ENCODE measurements at places on chromosomes 12 and 14. TPM values are rescaled to one million over a fixed set of nuclear protein-coding genes. Genes with fewer than 3 reads are reported as not detected.

GRCh38 chr12:18703911-18704310 is 33.9 kb downstream of the PLCZ1 start:
- no peaks in the 10 kb centered on the region for H3K27me3 ChIP-seq
- DNase-seq, result no peak

DNA sequence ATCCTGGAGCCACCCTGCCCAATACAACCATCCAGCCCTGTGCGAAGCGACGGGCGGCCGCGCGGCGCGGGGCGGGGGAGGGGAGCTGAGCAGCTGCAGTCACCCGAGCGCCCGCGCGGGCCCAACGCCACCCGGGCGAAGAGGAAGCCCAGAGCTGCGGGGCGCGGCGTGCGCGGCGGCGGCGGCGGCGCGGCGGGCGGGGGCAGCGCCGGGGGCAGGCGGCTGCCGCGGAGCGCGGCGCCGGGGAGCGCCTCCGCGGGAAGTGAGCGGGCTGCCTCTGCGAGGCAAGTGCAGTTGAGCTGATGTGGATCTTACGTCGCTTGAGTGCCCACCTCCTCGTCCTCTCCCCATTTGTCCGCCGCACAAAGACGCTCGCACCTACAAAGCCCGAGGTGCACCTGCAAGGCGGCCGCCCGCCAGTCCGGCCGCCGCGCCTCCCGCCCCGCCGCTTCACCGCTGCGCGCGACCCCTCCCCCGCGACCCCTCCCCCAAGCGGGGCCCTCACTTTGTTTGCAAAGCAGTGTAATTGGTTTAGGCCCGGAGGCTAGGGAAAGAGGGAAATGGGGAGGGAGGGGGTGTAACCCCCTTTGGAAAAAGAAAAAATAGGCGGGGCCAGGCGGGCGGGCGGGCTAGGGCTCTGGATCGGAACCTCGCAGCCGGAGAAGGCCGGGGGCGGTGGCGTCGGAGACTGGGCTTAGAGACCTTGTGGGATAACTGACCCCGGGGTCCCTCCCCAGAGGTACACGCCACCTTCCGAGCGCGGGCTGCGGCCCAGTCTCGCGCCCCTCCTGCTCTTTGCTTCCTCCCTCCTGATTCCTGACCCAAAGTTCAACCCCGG is at the start of the genes FOXA1 and TTC6:
Gene FOXA1 (minus strand): TSS at position 279 of the 838 bp plus-strand sequence. CDS start 277 bp downstream, at position 2.
Gene TTC6 (plus strand): TSS at position 659 of the 838 bp plus-strand sequence. CDS start 26,436 bp downstream, outside the sequence.
- H3K4me3 ChIP-seq, result peak within 1 kb of the TSS; percentile 54
- peaks cover 89% of the 10 kb centered on the region for H3K27me3 ChIP-seq
- H3K4me1 ChIP-seq, result peaks cover 20% of the 10 kb centered on the region
- H3K27ac ChIP-seq, result peak within 1 kb of the TSS; percentile 87
- H3K36me3 ChIP-seq, result no peaks in the 10 kb centered on the region

- H3K27me3 ChIP-seq, result no peaks in the 10 kb centered on the region
- peak overlapping the region; percentile 80 for H3K27ac ChIP-seq
- H3K4me1 ChIP-seq, result peaks cover 17% of the 10 kb centered on the region
- no peaks in the 10 kb centered on the region for H3K36me3 ChIP-seq
Measured at GRCh38 chr12:6430124-6430989, 14.4 kb upstream of the CD27 start.

- H3K27me3 ChIP-seq, result no peaks in the 10 kb centered on the region
- H3K4me3 ChIP-seq, result no peak overlapping the region
- H3K27ac ChIP-seq, result no peak overlapping the region
- H3K36me3 ChIP-seq, result no peaks in the 10 kb centered on the region
- DNase-seq, result no peak
- H3K4me1 ChIP-seq, result peaks cover 14% of the 10 kb centered on the region
Measured at GRCh38 chr12:26046906-26047305, 77.9 kb downstream of the BHLHE41 start.

GRCh38 chr12:78470354-78471195 is 394.0 kb upstream of the SYT1 start:
- no peaks in the 10 kb centered on the region for H3K27me3 ChIP-seq
- H3K4me3 ChIP-seq, result no peak overlapping the region
- DNase-seq, result no peak
- H3K36me3 ChIP-seq, result no peaks in the 10 kb centered on the region
- H3K27ac ChIP-seq, result no peak overlapping the region

- peaks cover 13% of the 10 kb centered on the region for H3K4me1 ChIP-seq
- H3K4me3 ChIP-seq, result no peak overlapping the region
- DNase-seq, result no peak
- H3K27ac ChIP-seq, result no peak overlapping the region
Measured at GRCh38 chr12:25970082-25970481, 11.6 kb downstream of the RASSF8 start.

DNA sequence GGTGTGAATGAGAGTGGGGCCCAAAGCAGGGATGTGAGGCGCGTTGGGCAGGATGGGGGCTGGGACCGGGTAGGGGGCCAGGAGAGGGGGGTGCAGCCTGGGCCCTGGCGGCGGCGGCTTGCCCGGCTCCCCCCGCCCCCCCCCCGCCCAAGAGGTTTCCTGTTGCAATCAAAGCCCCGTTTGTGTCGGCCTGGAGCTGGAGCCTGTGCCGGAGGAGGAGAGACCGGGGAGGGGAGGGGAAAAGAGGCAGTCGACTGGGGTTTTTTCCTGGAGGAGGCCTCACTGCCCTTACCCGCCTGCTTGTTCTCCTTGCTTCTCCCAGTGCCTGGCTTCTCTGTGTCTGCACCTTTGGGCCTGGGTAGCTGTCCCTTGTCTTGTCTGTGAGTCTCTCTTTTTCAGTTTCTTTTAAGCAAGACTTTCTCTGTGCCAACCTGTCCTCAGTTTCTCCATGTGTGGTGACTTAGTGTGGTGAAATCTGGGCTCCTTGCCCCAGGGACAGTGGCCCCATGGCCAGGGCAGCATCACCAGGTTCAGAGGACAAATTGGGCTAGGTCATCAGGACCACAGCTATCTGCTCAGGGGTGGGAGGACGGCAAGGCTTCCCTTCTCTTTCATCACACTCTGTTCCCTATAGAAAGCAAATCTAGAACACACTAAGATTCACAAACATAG is 8.5 kb downstream of the RARG start:
- no peak for DNase-seq
- peaks cover 40% of the 10 kb centered on the region for H3K4me1 ChIP-seq
- H3K4me3 ChIP-seq, result no peak overlapping the region
- no peaks in the 10 kb centered on the region for H3K27me3 ChIP-seq
- no peaks in the 10 kb centered on the region for H3K36me3 ChIP-seq

DNA sequence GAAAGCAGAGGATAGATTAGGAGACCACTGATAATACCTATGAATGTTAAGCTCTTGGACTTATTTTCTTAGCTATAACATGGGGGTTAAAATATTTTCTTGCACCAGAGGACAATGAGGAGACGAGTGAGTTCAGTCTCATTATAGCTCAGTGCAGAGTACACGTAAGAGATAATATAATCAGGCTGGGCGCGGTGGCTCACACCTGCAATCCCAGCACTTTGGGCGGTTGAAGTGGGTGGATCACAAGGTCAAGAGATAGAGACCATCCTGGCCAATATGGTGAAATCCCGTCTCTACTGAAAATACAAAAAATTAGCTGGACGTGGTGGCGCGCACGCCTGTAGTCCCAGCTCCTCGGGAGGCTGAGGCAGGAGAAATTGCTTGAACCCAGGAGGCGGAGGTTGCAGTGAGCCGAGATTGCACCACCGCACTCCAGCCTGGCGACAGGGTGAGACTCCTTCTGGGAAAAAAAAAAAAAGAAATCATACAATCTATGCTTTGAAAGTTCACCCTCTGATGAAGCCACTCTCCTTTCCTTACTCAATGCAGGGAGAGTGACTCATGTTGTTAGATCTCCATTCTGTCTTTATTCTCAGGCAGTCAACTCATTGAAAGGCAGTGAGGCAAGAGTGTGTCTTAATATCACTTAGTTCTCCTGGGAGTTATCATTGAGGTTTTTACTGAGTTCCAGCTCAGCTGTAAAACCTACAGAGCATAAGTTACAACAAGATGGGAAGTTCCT is 134.2 kb downstream of the SYNE2 start:
- H3K27me3 ChIP-seq, result no peaks in the 10 kb centered on the region
- H3K27ac ChIP-seq, result no peak overlapping the region
- H3K36me3 ChIP-seq, result peaks cover 1% of the 10 kb centered on the region
- no peaks in the 10 kb centered on the region for H3K4me1 ChIP-seq
- DNase-seq, result no peak
- H3K4me3 ChIP-seq, result no peak overlapping the region

DNA sequence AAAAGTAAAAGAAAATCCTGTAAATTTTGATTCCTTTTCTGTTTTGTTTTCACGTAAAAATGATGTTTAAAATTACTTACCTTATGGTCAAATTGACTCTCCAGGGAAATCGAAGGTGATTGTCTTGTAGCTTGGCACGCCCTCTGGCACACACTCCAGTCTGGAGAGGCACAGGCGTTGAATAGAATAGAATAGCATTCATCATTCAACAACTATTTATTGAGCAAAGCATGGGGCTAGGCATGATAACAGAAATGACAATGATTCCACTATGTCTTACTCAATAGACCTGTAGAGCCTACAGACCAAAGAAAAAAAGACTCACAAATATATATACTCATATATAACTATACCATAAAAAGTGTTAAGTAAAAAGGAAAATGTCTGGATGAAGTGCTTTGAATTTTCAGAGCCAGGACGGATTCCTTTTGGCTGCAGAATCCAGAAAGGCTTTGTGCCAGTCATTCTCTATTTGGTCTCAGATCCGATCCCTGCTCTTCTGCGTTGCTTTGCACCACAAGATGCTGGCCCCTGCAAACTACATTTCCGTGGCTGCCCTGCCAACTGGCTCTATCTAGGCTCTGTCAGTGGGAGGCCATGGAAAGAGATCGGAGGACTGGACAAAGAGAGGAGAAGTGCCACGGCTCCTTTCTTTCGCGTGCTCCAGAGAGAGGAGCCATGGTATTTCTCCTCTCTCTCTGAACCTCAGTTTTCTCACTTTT is 231.8 kb downstream of the CRADD start:
- H3K4me1 ChIP-seq, result no peaks in the 10 kb centered on the region
- H3K27me3 ChIP-seq, result no peaks in the 10 kb centered on the region
- no peak overlapping the region for H3K27ac ChIP-seq
- no peak for DNase-seq

DNA sequence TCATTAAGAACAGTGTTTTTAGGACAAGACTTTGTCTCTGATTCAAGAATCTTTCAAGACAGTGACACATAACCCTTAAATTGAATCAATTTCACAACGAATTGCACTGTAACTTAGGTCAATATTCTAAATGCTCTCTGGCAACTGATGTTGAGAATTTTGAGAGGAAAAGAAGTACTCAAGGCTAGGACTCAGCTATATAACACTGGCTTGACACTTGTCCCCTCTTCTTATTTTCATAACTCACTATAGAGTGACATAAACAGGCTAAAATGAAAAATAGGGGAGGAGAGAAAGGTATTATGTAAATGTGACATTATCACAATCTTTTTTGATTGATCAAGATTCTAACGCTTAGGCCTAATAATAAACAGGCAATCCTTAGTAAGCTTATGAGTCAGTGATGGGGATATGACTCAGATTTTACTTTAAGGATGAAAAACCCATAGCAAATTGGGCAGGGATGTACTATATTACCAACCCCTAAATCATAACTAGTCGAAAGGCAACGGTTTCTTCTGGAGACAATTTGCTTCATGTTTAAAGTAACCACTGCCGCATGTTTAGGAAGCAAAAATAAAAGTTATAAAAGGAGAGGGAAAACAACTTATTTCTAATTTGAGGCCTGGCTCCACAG is 10.9 kb downstream of the BTG1 start:
- H3K4me3 ChIP-seq, result peak overlapping the region; percentile 22
- H3K27me3 ChIP-seq, result no peaks in the 10 kb centered on the region

Gene PGAM5
- total RNA-seq, result 25.4 TPM

Gene OR4K5
- total RNA-seq, result not detected

Gene SMIM41
- 6.1 TPM for total RNA-seq

Gene OR4Q2
- not detected for total RNA-seq

Gene ITGB7
- total RNA-seq, result 7.7 TPM

Gene LTBP2
- 117 TPM for total RNA-seq

Gene DDN
- total RNA-seq, result not detected
